Skeletal muscle cell (primary cell): ENCODE measurements at places on chromosomes 12 and 14.

DNA sequence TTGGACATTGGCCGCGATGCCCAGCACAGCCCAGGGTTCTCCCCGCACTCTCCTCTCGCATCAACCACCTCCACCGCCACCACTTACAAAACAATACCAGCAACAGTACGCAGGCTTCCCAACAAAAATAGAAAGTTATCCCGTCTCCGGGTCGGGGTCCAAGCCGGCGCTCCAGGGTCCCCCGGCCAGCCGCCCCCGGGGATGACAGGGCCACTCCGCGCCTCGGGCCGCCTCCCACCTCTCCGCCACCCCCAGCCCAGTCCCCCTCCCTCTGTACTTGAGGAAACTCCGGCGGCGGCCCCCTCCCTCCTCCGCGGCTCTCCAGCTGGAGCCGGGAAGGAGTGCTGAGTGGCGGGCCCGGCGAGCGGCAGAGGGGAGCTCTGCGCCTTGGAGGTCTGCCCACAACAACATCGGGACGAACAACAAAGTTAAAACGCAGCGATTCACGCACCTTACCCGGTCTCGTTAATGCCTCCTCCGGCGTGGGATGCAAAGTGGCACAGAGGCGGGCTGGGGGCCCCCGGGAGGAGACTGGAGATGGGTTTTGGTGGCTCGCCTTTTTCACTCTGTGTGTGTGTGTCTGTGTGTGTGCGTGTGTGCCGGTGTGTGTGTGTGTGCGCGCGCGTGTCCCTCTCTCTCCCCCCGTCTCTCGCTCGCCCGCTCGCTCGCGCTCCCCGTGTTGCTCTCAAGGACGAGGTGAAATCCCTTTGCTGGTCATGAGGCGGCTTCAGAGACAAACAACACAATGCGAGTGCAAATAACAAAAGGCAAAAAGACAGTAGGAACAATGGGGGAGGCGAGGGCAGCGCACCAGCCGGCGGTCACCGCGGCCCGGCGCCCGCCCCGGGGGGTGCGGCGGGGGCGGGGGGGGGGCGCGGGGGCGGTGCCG is 386.8 kb downstream of the BCAT1 start:
- no peak for DNase-seq

DNA sequence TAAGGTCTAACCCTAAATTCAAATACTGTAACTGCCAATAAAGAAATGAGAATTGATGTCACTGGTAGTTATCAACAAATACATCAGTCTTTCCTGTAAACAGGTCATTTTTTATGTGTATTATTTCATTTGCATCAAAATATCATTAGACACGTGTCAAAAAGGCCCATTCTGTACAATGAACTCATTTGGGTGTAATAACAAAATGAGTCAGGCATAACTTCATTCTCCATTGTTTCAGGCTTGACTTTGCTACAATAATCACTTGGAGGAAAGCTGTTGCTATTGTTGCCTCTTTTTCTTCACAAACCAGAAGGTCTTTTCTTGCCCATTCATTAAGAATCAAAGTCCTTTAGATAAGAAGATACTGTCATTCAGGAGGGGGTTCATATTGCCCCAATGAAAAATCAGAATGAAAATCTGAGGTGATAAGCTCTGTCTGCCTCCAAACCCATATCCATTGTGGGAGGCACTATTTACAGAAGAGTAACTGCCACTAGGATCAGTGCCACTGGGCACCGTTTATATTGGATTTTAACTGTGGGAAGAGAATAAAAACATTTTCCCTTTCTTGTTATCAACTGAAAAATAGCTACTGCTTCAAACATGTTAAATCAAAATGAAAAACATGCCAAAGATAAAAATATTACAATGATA is 10.1 kb downstream of the ENTPD5 start:
- DNase-seq, result no peak

DNA sequence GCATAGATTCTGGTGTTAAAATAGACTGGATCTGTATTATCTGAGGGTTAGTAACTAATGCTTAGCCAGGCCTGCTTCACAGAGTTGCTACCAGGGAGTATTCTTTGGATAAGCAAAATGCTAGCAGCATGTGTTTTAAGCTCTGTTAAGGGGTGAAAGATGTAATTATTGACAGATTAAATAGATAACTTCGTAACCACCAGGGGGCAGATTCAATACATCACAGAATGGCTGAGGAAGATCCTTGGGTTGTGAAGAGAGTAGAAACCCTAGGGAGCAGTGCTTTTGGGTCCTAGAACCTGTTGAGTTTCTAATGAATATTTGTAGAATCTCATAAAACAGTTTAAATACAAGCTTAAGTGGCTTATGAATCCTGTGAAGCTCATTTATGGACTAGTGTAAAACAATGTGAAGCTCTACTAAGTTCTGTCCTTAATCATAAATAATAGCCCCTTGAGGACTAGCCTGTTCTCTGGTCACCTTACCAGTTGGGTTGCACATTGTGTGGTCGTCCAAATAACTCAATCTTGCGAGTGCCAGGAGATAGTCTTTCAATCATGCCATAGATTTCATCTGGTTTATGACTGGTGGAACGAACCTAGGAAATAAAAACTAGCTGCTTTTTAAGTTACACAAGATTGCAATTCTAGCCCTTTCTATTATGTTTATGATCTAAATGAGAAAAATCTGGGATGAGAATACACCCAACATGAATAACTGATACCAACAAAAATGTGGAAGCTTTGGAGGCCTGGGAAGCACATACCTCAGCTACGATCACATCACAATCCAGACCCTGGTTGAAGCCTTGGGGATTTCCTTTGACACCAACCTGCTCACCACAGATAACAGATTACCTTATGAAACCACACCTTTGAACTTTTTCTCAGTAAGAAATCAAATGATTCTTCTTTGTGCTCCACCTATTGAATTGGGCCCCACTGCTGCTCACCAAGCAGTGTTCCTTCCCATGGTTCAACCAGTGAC is 12.3 kb downstream of the METTL3 start:
- DNase-seq, result no peak

- DNase-seq, result no peak
These were observed 68.4 kb downstream of the NTF3 start for GRCh38 chr12:5500331-5500659.

DNA sequence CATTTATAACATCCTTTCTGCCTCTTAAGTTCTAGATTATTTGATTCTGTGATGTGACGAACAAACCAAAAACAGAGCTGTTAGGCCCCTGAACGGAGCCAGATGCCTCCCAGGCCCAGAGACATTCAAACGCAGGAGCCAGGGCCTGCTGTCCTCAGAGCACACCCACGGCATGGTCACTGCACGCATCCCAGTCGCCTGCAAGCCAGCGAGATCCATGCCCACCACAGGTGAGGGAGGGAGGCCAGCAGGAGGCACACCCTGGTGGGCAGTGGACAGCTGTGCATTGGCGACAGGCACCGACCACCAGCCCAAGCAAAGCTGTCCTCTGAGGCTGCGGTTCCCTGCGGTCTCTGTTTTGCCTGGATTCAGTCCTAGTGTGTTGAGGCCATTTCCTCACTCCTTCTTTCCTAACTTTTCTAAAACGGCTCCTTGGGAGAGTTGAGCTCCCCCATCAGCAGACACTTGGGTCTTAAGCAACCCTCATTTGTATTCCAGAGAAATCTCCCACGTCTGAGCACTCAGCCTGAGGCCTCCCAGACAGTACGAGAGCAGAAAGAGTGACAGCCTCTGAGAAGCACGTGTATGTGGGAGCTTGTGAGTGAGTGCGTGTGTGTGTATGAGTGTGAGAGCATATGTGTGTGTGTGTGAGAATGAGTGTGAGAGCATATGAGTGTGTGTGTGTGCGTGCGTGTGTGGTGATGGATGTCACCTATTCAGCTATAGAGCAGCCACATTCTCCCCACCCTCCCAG is 81.2 kb downstream of the CHGA start:
- no peak for DNase-seq
